ENCODE measurements at places on chromosomes 5 and 9.

DNA sequence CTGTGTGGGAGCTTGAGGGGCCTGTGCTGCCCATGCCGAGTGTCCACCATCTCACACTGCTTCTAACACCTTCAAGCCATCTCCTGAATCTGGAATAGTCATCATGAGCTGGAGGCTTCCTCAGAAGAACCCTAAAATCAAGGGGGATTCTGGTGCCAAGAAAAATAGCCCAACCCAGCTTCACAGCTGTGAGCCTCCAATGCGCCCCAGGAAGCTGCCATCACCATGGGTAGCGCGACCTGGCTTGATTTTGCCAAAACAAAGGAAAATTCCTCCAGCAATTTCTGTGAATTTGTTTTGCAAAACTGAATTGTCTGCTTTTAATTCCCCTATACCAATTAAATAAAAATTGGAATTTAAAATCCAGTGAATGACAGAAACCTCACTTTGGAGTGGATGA, 6.2 kb upstream of the TIFAB start:
- DNase-seq: no peak

DNA sequence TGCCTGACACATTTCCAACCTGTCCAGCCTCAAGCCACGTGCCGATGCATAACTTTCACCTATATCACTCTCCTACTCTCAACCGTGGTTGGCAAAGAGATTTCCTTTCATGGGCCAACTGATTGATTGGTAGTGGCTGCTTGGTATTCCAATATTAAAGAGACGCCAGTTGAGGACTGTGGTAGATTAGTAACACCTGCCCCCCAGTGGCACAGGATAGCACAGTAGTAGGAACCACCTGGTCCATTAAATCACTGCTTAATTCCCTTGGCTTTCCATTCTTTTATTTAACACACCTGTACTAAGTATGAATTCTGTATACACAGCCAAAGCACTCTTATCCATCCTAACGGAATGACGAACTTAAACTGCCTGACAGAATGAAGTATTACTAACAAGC, 19.1 kb upstream of the FOXB2 start:
- no peak for DNase-seq

DNA sequence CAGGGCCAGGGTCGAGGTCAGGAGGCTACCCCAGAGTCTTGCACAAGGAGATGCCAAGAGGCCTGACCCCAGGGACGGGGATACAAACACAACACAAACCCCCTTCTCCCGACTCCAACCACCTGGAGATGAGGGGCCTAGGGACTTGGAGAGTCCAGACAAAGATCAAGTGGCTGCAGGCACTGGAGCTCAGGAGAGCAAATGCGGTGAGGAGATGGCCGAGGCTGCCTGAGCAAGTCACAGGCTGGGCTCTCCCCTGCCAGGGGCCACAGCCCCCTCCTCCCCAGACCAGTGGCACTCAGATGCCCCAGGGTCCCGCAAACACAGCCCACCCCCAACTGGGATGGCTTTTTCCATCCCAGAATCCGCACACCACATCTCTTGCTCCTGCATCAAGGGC, 15.8 kb downstream of the SH3GLB2 start:
- DNase-seq: no peak

DNA sequence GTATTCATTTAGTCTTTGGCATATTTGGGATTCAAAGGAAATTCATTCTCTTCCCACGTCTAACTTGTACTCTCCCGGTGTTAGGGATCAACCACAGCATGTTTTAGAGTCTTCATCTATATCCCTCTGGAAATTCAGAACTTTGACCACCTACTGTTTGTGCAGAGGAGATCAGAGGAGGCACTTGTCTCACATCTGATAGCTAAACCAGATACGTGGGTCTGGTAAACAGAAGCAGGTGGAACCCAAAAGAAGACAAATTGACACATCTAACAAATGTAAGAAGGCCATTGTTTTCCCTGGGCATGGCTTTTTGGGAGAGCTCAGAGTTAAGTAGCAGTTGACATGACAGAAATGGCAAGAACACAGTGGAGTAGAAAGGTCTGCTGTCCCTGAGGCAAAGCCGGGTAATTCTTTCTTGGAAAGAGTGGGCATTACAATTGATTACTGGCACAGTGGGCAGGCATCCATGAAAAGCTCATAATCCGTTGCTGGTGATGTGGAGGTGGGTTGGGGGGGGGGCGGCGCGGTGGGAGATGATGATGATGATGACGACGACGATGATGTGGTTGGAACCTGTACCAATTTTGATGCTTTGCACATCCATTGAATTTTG, 27.5 kb downstream of the PIP5K1B start:
- DNase-seq: no peak

DNA sequence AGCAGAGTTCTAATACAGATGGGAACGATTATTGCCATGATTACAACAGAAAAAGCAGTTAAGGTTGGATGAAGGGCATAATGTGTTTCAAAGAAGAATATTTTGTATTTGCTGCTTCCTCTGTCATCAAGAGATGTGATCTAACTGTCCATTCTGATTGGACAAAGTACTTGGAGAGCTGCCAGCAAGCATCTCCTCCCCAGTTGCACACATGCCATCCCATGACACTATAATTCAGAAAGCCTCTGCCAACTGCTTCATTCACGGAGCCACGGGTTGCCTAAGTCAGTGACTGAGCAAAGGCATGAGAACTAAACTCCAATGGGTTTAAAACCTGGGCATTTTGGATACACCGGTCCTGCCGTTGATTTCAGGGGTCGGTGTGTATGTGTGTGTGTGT, 253.8 kb downstream of the CRB2 start:
- no peak for DNase-seq

DNA sequence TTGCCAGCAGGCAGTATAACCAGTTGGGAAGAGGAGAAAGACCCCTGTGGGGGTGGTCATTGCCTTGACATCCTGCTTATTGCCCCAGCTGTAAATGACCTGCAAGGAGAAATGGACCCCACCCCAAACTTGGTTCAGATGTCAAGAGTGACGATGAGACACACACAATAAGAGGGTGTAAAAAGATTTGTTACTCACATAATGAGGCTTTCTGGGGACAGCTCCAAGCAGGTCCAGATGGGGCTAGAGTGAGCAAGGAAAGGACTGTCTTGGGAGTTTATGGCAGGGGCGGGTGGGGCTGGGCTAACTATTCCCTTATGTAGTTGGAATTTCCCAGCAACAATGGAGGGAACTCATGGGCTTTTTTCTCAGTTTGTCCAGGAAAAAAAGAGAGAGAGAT, 24.1 kb downstream of the ZNF484 start:
- DNase-seq: no peak

DNA sequence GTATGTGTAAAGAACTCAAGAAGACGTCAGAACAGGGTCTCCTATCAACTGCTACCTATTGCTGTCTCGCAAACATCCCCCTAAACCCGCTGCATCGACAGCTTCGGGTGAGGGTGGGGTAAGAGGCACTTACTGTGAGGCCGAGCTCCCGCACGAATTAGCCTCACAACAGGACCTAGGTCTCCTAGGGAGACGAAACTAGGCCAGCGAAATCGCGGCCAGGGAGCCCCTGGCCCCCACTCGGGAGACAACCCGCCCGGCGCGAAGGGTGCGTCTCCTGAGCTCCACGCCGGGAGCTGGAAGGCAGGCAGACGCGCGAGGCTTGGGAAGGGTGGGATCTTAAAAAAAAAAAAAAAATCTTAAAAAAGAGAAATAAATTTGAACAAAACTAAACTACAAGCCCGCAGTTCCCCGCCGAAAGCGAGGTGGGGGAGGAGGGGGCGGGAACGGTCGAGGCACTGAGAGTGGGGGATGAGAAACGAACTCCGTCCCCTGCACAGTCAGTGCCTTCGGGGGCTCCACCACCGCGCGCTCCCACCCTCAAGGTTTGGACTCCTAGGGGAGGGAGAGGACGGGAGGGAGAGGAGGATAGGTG, 33.0 kb upstream of the NFIB start:
- DNase-seq: no peak

- DNase-seq: no peak
Observed at GRCh38 chr5:114544561-114544960, 182.7 kb downstream of the KCNN2 start.
